ENCODE measurements at places on chromosomes 6 and 20.
A peak's percentile ranks its signal among the peaks of the same experiment; 100 is the strongest.

GRCh38 chr6:112407101-112407590 is 60.0 kb downstream of the RFPL4B start:
- DNase-seq = no peak

- peak; percentile 1 for DNase-seq
Observed at GRCh38 chr6:82246802-82247504, 591 bp downstream of the IBTK start.

GRCh38 chr6:17900011-17900410 is 87.4 kb downstream of the KIF13A start:
- DNase-seq = no peak

GRCh38 chr20:10579942-10580341 is 93.9 kb downstream of the JAG1 start:
- DNase-seq = no peak

GRCh38 chr6:129183681-129184301 is 300.9 kb downstream of the LAMA2 start:
- DNase-seq = no peak

- DNase-seq = no peak
Observed at GRCh38 chr6:148538261-148539190, 195.9 kb downstream of the SASH1 start.

GRCh38 chr6:43867996-43868395 is 98.0 kb downstream of the VEGFA start:
- DNase-seq = no peak

GRCh38 chr20:40960101-40960500 is 68.5 kb upstream of the TOP1 start:
- no peak for DNase-seq

DNA sequence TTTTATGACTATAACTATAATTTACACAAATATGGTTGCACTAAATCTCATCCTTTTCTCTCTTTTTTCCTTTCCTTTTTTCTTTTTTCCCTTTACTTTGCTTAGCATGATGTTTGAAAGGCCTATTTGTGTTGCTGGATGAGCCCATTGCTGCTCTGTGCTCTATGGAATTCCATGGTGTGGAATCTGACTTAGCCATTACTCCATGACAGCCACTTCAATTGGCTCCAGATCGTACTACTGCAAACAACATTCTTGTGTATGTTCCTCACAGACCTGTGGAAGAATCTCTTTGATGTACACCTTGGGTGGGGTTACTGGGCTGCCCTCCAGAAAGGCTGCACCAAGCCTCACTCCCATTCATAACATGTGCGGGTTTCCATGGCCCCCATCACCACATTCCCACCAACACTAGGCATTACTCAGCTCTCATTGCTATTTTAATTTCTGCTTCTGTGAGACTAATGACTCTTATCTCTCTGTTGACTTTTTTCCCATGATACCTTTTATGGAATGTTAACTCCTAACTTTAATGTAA is 979.0 kb downstream of the KIF16B start:
- no peak for DNase-seq

- no peak for DNase-seq
Observed at GRCh38 chr6:36920049-36920448, 34.3 kb downstream of the C6orf89 start.

- no peak for DNase-seq
Observed at GRCh38 chr6:113980937-113981554, 10.1 kb upstream of the HDAC2 start.

- DNase-seq = no peak
Observed at GRCh38 chr6:300494-301198, 8.4 kb downstream of the DUSP22 start.

DNA sequence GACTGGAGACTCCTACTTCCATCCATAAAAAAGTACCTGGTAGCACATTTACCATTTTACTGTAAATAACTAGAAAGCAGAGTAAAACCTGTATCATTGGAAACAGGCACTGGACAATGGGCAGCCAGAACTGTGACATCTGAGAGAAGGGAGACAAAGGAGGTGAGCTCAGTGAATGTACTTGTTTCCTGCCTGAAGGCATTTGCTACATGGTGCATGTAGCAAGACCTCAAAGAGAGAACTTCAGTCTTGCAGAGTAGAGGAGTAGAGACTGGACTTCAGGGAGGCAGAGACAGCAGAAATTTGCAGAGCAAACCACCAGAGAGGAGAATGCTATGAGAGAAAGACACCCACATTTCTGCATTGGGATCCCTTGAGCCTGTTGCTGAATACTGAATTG is 171.0 kb upstream of the CCN2 start:
- no peak for DNase-seq

- DNase-seq = peak; percentile 48
Observed at GRCh38 chr6:158232316-158233213, 64.4 kb downstream of the GTF2H5 start.

DNA sequence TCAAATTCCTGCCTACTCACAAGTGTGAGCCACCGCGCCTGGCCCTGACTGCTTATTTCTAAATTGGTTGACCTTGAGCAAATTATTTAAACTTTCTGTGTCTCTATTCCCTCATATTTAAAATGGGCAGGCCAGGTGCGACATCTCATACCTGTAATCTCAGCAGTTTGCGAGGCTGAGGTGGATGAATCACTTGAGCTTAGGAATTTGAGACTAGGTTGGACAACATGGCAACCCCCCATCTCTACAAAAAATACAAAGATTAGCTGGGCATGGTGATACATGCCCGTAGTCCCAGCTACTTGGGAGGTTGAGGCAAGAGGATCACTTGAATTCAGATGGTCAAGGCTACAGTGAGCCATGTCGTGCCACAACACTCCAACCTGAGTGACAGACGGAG is 26.5 kb downstream of the DCBLD1 start:
- DNase-seq = no peak

DNA sequence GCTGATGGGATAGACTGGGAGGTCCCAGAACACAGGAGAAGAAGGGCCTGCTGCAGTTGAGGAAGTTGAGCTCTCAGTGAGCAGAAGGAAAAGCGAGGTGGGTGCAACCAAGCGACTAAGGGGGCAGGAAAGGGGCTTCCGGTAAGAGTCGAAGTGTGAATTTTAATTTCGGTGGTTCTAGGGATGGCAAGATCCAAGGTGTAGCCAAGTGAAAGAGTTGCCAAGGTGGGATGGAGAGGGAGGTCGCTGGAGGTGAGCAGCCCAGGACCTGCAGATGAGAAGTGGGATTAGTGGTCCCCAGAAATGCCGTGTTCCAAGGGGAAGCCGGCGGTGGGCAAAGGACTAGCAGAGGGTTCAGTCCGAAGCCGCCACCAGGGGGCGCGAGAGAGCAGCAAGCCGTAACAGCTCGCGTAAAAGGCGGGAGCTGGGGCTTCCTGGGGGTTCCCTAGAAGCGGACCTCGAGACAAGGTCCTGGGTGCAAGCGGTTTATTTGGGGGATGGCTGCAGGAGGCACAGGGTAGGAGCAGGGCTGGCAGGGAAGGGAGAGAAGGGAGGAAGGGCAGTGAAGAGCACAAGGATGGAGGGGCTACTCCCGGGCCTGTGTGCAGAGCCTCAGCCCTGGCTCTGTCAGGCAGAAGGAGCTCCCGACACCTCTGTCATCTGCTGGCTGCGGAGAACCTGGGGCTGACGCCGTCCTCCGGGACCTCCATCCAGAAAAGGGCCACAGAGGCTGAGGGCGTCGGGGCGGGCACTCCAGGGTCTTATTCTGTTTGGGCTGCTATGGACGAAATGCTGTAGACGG is 103.6 kb downstream of the PAX1 start:
- DNase-seq = peak; percentile 7

- no peak for DNase-seq
Observed at GRCh38 chr20:58142843-58143185, 85.6 kb downstream of the ANKRD60 start.

- DNase-seq = no peak
Observed at GRCh38 chr6:144338951-144339700, 54.0 kb downstream of the UTRN start.

- no peak for DNase-seq
Observed at GRCh38 chr6:146901940-146902816, 302.0 kb upstream of the STXBP5 start.

DNA sequence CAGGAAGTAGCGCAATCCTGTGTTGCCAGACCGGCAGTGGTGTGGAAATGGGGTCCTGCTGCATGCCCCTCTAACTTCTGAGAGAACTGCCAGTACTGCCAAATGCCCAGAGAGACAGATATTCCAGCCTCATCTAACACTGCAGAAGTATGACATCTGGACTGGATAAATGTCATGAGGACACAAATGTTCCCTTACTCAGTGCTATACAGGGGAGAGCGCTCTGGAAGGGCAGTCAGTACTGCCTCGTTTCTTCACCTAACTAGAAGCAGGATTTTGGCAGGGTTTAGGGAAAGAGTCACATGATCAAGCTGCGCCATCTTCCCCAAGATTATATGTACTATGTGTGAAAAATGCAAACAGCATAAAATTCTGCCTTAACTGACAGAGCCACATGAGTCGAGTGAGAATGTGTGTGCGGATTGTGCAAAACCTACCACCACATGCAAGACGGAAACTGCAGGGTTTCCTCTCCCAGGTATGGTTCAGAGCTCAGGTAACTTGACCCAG is 59.7 kb downstream of the B4GALT5 start:
- DNase-seq = no peak

GRCh38 chr20:2814076-2814475 is 711 bp upstream of the C20orf141 start:
- DNase-seq = no peak

- DNase-seq = no peak
Observed at GRCh38 chr6:3777730-3778461, 26.4 kb upstream of the PXDC1 start.

GRCh38 chr6:12137480-12137879 is 125.4 kb downstream of the HIVEP1 start:
- DNase-seq = no peak

GRCh38 chr20:19624221-19624965 is 133.7 kb upstream of the RIN2 start:
- DNase-seq = no peak

- no peak for DNase-seq
Observed at GRCh38 chr6:125727216-125727615, 22.2 kb upstream of the HEY2 start.

DNA sequence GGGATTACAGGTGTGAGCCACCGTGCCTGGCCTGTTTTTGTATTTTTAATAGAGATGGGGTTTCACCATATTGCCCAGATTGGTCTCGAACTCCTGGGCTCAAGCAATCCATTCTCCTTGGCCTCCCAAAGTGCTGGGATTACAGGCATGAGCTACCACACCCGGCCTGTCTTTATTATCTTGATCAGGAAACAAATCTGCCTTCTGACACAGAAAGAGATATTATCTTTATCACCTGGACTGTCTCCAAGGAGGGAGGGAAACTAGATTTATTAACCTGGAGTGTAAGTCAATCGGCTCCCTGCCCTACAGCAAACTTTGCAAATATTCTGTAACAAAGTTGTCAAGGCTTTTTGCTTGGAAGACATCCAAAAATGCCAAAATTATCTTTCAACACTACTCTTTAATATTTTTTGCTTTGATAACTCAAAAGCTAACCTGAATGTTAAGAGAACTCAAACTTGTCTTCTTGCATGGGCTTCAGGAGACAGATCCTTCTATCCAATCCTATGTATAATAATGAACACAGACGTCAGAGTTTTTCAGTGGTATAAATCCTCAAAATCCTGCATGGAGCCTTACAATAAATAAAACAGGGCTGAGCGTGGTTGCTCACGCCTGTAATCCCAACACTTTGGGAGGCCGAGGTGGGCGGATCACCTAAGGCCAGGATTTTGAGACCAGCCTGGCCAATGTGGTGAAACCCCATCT is 85.0 kb upstream of the LOC128125822 start:
- DNase-seq = no peak

- no peak for DNase-seq
Observed at GRCh38 chr6:7230956-7231713, 81.9 kb downstream of the SSR1 start.

- DNase-seq = no peak
Observed at GRCh38 chr6:153787341-153787606, 251.8 kb upstream of the OPRM1 start.

DNA sequence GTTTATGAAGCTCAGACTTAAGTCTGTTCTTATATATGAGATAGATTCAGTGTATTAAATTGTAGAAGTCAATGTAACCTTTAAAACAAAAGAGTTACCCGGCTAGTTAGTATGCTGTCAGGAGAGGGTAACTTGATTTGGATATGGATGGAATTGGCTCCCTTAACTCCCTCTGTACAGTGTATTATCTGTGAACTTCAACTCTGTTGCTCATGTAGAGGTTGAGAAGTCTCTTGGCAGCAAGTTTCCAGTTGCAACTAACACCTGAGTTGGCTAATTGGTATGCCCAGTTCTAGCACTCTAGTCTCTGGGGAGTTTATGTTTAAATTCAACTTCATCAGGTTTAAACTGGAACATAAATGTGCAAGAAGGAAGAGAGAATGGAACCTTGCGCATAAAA is 111.0 kb downstream of the NCOA3 start:
- DNase-seq = no peak

DNA sequence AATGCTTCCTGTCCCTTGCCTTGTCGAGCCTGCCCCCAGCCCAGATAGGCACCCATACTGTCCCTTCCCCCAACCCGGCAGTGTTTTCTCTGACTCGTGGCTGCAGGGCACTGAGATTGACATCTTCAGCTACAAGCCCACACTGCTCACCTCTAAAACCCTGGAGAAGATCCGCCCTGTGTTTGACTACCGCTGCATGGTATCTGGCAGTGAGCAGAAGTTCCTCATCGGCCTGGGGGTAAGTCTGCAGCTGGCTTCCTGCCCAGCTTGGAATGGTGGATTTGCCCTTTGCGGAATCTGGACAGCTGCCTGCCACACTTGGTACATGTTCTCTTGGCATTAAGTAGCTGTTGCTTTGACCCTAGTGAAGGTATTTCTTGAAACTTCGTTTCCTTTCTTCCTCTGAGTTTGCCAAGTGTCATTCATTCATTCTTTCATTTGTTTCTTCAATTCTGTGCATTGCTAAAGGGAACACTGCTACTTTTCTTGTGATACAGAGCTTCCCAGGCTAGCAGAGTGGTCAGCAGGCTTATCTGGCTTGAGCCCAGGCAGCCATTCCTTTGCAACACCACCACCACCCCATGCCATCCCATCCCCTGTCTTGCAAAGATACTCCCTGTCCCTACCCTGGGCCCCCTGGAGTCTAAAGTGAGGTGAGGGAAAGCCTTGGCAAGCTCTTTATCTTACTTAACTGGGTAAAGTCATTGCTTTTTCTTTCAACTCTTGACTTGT is 26.2 kb downstream of the CCDC167 start:
- DNase-seq = no peak

GRCh38 chr6:67916399-67916798 is 718.7 kb upstream of the ADGRB3 start:
- DNase-seq = no peak

DNA sequence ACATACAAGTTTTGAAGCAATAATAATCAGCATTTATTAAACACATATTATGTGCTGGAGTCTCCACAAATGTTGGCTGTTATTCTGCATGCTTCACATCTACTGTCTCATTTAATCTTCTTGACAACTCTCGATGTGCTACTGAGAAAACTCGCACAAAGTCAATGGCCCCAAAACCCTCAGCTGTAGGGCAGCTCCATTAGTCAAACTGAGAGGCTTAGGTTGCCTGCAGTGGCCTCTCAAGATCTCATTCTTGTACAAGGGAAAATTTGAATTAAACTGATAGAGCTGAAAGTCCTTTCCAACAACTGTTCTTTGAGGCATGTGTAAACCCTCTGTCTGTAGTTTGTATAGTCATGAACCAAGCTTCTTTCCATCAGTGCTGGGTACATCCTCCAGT is 49.8 kb downstream of the MBOAT1 start:
- no peak for DNase-seq
